ENCODE measurements at places on chromosomes 11 and 22.

GRCh38 chr11:8232849-8233606 lies 30.6 kb downstream of the LMO1 start:
- DNase-seq = no peak

DNA sequence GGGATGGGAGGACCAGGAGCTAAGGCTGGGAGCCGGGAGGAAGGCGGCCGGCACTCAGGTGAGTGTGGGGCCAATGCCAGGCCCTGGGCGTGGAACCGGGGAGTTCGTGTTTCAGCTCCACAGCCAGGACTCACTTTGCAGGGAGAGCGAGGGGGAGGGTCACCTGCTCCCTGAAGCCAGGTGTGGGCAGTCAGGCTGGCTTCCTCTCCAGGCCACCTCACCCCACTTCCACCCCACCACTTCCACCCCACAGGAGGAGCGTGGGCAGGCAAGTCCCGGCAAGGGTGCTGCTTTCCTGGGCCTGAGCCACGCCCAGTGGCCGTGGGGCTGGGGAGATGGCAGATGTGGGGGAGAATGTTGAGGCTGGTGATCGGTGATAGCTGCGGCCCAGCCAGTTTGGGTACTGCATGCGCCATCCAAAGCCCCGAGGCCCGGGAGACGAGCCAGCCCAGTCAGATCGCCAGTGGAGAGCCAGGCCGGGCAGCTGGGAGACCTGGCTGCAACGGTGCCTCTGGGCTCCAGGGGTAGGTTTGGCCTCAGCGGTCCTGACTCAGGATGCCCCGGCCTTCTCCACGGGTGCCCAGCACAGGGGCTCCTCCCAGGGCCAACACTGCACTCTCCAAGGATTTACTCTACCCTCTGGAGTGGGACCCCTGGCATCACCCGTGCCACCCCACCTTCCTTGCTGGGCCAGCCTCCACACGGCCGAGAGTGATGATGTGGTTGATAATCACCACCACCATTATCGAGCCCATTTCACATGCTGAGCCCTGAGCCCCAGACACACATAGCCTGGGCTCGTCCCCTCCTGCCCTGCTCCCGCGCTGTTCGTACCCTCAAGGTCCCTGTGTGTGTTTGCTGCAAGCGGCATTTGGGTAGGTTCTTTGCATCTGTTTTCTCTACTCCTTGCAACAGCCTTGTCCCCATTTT lies 93.8 kb downstream of the WNT7B start:
- DNase-seq = no peak

DNA sequence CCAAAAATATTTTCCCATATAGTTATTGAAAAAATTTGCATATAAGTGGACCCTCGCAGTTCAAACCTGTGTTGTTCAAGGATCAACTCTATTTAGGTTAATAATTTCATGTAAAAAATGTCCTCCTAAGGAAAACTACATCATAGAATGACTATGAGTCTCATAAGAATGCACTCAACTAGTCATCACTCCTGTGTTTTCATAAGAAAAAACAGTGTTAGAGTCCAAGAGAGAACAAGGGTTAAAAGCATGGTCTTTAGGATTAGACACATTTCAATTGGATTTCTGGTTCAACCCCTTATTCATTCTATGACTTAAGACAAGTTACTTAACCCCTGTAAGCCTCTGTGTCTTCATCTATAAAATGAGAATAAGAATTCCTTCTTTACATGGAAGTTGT lies 5.1 kb downstream of the PARVA start:
- DNase-seq = no peak

DNA sequence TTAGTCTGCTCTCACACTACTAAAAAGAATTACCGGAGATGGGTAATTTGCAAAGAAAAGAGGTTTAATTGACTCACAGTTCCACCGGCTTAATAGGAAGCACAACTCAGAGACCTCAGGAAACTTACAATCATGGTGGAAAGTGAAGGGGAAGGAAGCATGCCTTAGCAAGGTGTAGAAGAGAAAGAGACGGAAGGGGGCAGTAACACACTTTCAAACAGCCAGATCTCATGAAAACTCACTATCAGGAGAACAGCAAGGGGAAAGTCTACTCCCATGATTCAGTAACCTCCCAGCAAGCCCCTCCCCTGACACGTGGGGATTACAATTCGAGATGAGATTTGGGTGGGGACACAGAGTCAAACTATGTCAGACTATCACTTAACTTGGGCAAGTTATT lies 236.6 kb upstream of the ANO3 start:
- DNase-seq = no peak

GRCh38 chr11:120797143-120797542 lies 226.8 kb upstream of the TBCEL start:
- DNase-seq = no peak

- no peak for DNase-seq
These were observed 171.9 kb downstream of the GRIA4 start for GRCh38 chr11:105781807-105782206.

GRCh38 chr11:24697522-24698111 lies 200.8 kb downstream of the LUZP2 start:
- DNase-seq = no peak
